ENCODE measurements at places on chromosomes 2 and 18.

DNA sequence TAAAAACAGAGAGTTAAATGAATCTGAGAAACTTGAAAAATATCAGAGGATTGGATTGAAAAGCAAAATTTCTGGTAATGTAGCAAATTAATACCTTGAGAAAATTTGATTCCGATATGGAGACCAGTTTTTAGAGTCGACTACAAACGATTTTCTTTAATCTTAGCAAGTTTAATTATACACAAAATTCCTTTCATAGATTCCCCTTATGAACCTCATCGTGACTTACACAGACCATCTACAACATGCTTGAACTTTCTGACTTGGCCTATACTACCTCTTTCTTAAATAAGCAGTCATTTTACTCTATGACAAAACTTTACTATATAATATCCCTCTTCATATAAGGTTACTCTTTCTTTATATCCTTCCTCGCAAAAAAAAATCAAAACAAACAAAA lies 769.6 kb upstream of the CRIM1 start:
- DNase-seq: no peak

DNA sequence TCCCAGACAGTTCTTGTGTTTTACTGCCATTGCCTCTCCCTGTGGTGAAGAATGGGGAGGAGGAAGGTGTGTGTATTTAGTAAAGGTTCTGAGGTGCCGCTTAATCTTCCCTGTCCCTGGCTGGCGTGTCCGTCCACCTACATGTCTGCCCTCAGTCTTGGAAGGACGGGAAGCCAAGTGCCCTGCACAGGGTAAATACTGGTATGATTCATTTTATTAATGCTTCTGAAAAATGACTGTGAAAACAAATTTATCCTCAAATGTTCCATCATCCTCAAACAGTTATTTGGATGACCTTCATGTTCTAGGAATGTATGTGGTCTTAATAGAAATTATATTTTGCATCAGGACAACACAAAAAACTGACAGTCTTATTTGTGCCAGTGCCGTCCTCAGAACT lies 6.6 kb downstream of the EPAS1 start:
- DNase-seq: no peak

- no peak for DNase-seq
Observed at GRCh38 chr2:214695789-214696188, 113.7 kb downstream of the BARD1 start.

DNA sequence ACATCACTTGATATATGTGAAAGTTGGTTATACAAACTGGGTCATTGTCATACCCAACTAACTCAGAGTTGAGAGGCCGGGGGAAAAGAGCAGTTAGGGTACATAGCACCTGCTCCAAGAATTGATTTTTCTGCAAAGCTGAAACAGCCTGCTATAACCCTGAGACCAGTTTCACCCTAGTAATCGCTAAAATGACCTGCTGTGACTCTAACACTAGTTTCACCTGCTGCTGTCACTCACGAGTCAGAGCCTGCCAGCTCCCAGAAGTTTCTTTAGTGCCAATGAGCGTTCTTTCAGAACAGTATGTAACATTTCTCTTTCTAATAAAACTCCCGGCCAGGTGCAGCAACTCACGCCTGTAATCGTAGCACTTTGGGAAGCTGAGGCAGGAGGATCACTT lies 28.0 kb downstream of the SRSF7 start:
- no peak for DNase-seq

- DNase-seq: no peak
Observed at GRCh38 chr2:6927186-6927585, 10.0 kb downstream of the RNF144A start.

- no peak for DNase-seq
Observed at GRCh38 chr2:237143676-237144440, 58.2 kb downstream of the COPS8 start.

- DNase-seq: no peak
Observed at GRCh38 chr2:152572031-152572430, 145.2 kb downstream of the PRPF40A start.

DNA sequence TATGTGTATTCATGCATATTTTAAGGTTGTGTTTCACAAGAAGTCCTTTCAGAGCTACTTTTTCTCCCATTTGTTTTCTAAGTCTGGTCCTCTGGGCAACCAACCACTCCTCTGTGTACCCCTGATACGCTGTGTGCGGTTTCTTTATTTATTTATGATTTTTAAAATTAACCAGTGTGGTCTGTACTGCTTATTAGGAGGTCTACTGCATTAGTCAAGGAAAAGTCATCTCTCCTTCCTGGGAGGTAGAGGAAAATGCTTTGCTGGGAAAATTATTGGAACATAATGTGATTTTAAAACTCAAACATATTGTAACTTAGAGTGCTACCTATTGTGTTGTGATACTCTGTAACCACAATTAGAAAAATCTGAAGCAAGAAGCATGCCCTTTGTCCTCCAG lies 1404.3 kb downstream of the SUCLG1 start:
- DNase-seq: no peak

GRCh38 chr2:26169681-26170414 lies 3.0 kb upstream of the GAREM2 start:
- DNase-seq: no peak

Measured in activated B cell treated with CpG ODN at 0.5 μM for 24 hours (primary cell).